Umbilical cord (tissue), 2 donors: ENCODE measurements at places on chromosomes 7 and 10. TPM values are rescaled to one million over a fixed set of nuclear protein-coding genes. Genes with fewer than 3 reads are reported as not detected.

UCN3 gene
- not detected for total RNA-seq

GRCh38 chr7:137848095-137848494 lies 1.3 kb upstream of the DGKI start:
- DNase-seq, result no peak

- no peak for DNase-seq
Measured at GRCh38 chr7:35787925-35788324, 12.9 kb upstream of the SEPTIN7 start.

DNA sequence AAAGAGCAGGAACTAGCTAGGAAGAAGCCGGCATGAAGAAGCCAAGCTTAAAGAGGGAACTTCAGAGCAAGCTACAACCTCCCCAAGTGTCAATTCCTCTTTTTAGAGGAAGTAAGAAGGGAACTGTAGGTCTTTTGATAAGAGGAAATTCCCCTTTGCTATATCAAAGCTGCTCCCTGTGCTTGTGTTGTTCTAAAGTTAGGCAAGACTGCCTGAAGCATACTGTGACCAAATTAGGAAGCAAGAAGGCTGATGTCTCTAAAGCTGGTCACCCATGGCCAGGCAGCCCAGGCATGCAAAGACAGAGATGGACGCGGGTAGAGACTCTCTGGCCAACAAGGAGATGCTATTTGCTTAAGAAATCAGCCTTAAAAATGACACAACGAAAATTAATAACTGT lies 87.9 kb downstream of the RNF216 start:
- DNase-seq, result peak; percentile 76

DNA sequence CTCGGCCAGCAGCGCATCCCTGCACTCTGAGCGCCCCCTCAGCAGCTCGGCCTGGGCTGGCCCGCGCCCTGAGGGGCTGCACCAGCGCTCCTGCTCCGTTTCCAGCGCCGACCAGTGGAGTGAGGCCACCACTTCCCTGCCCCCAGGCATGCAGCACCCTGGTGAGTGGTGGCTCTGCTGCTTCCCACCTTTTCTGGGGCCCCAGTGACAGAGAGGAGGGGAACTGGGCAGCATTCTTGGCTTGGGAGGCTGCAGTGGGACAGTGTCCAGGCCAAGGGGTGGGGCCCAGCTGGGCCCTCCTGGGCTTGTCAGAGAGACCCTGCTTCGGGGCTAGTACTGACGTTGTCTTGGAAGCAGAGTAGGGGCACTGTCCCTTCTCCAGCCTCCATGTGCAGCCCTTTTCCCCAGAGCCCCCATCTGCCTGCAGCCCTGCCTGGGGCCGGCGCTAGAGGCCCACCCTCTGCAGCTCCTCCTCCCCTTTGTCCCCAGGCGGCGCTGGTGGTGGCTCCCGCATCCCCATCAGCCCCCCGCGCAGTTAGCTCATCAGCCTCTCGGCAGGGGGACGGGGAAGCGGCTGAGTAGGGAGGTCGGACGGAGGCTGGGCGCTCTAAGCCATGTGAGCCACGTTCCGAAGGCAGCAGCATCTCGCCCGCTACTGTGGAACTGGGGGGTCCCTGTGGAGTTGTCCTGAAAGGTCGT lies 29.2 kb downstream of the GBX1 start:
- DNase-seq, result no peak

DNA sequence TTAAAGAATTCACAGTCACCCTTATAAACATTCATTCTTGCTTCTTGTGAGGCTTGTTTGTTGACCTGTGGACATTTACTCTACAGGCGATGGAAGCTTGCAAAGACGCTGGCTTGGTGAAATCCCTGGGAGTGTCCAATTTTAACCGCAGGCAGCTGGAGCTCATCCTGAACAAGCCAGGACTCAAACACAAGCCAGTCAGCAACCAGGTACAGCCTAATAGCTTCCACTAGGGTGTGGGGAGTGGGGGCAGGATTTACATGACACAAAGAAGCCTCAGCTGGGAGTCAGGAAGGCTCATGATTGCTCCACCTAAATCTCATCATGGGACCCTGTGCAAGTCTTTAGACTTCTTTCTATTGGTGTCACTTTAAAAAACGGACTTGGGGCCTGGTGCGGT lies 29.0 kb downstream of the AKR1D1 start:
- DNase-seq, result no peak

- no peak for DNase-seq
Measured at GRCh38 chr10:70782746-70783680, 2.2 kb downstream of the TBATA start.
